ENCODE measurements at places on chromosomes 2 and 18.

DNA sequence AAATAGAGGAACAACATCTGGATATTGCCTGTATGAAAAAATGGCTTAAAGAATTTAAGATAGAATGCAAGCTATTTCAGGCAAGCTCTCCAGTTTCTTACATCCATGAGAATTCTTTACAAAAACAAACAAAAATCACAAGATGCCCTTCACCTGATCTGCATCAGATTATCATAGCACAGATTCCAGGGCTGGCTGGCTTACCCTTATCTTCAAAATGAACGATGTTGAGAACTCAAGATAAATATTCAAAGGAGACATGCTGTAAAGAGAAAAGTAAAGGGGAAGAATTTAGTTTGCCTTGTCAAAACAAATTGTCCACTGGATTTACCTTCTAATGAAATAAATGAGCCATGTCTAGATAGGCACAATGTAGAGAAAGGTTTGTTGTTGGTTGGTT is 18.7 kb upstream of the SLC40A1 start:
- no peak for DNase-seq

DNA sequence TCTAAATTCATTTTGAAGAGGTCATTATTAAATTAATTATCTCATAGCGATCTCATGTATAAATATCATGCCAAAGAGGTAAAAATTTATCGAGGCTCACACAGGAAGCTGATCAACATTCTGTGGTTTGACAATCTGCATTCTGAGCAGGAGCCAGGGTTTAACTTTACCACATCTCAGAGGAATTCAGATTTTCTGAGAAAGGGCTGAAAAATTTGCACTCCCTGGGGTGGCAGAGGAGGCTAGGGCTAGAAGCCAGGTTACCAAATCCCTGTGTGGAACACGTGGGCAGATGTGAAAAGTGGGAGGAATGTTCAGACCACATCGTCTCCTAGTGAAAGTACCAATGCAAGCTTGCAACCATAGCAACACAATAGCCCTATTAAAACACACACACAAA is 63.5 kb upstream of the CTLA4 start:
- peak; percentile 45 for DNase-seq

DNA sequence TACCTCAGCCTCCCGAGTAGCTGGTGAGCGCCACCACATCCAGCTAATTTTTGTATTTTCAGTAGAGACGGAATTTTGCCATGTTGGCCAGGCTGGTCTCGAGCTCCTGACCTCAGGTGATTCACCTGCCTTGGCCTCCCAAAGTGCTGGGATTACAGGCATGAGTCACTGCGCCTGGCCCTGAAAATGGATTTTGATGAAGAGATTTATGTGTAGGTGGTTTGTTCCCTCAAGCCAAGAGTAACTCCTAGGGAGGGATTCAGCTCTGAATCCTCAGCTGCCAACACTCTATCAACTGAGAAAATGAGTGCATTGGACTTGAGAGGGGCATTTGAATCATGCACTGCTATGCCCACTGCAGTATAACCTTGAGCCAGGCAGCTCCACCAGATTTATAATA is 17.5 kb upstream of the LIPG start:
- no peak for DNase-seq

DNA sequence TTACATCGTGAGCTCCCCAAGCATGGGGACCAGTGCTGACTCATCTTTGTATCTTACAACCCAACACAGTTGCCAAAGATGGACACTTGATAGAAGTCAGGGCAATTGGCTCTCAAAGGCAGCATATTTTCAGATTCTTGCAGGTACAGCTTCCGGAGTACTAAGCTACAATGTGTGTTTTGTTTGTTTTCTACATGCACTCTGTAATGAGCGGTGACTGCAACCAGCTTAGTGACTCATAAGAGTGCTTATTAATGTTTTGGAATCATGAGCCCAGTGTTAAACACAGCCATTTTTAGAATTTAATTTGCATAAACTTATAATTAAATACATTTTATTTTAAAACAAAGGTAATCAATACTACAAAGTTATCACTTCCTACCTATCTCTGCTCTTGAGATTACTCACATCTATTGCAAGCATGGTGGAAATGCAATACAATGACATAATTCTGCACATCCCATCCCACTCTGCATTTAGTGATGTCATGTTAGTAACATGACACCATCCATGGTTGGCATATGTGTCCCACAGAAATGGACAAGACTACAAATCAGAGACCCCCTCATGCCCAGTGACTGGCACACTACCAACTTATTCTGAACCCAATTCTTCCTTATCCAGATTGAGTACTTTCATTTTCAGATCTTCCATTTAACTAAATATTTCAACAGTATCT is 399.8 kb upstream of the ST6GAL2 start:
- no peak for DNase-seq

DNA sequence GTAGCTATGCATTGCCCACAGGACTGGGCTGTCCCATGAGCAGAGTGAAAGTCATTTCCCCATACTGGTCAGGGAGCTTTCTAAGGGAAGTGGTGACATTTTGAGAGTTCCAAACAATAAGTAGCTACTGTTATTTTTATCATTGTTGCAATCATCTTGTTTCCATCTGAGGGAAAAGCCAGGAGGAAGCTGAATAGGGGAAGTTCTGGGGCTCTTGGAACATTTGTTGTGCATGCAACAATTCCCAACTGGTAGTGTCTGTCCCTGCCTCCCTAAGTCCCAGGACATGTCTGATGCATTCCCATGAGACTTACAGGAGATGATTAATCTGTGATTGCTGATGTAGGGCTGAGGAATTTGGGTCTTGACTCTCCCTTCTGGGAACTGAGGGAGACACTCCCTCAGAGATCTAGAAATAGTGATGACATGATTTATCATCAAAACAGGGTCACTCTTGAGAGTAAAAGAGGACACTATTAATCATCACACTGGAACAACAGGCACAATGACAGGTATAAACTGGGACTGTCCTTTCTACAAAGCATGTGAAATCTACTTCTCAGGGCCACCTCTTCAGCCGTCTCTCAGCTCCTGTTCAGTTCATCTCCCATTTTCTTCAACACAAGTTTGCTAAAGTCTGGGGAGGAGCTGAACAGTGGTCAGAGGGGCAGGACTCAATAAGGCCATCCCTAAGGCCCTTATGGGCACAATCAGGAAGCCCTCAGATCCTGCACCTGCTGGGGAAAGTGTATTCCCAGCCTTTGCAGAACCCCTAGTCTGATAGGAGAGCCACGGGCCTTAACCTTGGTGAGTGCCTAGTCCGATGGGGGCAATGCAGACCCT is 28.0 kb upstream of the MARCO start:
- no peak for DNase-seq

GRCh38 chr18:63320123-63320974 is 780 bp upstream of the BCL2 start:
- peak; percentile 87 for DNase-seq

DNA sequence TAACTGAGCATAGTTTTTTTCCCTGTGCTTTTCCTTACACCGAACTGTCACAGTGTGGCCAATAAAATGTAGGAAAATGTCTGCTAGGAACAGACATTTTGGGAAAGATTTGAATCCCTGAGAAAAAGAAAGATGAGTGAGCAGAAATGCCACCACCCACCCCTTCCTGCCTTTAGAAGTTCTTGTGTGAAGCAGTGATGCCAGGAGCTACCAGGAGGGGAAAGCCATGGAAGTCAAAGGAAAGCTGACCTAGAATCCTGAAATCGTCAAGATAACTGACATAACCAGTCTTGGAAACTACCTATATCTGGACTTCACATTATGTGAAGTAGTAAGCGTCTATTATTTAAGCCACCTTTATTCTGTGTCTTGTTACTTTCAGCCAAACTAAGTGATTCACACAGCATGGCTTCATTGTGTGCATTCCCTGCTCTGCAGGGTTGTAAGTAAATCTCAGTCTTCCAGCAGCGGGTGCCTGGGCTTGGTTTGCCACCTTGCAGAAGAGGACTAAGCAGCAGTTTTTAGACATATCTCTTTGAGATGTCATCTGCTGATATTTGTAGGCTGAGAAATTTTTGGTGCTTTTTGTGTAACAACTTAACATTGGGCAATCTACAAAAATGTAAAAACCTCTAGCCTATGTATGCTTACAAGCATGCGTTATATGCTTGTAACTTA is 11.2 kb upstream of the SPRED2 start:
- no peak for DNase-seq

DNA sequence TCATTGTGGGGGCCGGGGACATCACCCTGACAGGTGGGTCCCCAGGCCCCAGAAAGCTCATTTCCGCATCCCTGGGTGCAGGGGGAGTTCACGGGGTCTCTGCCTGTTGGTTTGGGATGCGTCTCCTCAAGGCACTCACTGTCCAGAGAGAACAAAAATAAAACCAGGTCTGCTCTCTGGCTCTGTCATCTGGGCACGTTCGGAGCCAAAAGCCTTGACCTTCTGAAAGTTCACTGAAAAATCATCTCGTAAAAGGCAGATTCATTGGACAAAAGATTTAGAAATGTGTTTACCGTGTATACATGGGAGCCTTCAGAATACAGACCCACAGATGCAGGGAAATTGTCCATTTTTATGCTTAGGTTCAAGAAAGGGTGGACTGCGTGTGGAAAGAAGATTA is 26.6 kb downstream of the MLPH start:
- no peak for DNase-seq

DNA sequence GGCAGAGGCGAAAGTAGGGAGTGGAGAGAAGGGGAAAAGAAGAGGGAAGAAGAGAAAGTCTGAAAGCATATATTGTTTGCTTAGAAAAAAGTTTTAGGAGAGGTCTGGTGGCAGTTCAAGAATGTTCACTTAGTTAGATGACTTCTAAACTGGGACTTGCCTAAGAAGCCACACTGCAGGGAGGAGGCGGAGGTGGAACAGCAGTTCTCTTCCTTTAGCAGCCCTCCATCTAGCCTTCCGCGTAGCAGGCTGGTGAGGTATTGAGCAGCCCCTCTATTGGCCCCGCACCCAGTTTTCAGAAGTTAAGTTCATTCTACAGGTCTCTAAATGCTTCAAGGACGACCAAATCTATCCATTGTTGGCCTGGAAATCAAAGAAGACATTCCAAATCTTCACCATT is 31.9 kb upstream of the WIPF1 start:
- DNase-seq = no peak

DNA sequence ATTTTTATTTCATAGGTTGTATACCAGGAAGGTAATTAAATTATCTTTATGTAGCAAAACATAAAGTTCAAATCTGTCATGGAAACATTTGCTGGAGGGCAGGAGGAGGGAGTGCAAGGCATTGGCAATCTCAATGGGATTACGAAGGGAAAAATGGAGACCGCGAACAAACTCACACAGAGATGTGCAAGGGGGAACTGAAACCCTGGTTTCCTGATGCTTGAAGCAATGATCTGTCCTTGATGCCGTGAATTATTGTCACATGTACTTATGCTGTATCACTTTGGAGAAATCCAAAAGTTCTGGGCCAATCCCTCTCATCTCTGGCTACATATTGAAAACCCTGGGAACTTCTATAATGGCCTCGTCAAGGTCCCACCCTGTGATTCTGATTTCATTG is 65.0 kb upstream of the MFF start:
- no peak for DNase-seq

DNA sequence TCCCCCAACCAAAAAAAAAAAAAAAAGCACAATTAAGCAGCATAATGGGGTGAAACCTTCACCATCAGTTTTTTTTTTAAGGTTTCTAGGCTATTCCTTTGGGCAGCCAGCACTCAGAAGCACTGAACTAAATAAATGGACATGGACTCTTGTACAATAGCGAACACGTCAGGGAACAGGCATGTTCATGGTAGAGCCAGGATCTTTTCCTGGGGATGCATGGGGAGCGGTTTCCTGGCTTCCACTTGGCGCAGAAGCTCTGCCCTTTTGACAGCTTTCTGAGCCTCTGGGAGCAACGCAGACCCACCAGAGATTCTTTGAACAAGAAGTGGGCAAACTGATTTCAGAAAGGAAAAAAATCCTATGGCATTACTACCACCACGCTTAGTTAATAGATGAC is 35.0 kb downstream of the ALPK2 start:
- DNase-seq = no peak

GRCh38 chr2:99484205-99484604 is 5.6 kb downstream of the REV1 start:
- DNase-seq = no peak

DNA sequence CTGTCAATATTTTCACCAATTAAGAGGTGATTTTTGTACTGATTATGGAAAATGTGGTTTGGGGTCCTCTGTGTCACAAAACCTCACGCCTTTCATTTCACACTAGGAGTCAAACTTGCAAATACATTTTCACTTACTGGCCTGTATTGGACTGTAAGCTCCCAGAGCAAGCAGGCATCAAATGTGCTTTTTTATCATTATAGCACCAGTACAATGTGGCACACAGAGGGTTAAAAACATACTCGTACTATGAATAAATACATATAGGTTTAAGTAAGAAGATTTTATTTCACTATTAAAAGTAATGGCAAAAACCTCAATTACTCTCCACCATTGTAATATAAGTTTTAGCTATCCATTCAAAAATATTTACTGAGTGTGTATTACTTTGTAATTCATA is 56.7 kb downstream of the ABCB11 start:
- no peak for DNase-seq

- no peak for DNase-seq
These were observed 176.2 kb downstream of the TRABD2A start for GRCh38 chr2:84704505-84705244.

- DNase-seq = no peak
These were observed 309.8 kb downstream of the C1D start for GRCh38 chr2:67752969-67753368.
